Suppressor macrophage treated with lipopolysaccharide for 1 hour (primary cell): ENCODE measurements at places on chromosomes 4 and X.

DNA sequence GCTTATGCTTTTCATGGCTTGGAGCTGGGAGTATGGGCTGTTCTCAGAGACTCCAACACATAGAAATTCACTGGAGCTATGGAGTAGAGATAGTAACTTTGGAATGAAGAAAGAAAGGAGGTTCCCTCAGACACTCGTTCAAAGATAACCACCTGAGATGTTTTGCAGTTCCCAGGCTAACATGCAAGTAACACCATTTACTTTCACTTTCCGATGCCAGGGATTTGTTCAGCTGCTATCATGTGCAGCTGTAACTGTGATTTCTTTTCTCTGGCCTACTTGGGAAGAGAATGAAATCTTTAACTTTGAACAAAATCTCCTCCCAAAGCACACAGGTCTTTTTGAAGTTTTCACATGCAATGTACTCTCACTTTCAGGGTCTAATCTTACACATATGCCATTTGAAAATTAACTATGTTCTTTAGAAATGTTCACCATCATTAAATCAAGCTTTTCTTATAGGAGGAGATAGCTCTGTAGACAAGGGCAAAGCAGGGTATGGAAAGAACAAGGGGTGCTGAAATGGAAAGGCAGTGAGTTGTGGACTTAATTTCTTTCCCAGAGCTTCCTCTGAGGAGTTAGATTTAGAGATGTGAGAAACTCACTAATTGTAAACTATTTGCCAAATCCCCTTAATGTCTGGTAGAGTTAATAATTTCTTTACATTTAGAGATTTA is 514.3 kb downstream of the PDHA2 start:
- DNase-seq, result no peak

DNA sequence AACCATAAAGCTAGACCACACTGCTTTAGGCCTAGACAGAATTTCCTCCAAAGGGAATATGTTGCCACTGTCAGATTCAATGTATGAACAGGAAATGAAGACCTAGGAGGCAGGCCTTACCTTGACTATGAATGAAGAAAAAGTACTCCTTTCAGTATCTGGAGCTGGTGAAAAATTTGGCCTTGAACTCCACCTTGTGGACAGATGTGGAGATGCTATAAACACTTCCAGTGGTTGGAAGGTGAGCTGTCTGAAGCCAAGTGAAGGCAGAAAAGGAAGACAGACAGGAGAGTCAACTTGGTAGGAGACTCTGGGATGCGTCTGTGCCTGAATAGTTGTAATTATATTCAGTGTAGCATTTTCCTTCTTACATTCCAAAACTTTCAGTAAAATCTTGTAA is 17.2 kb downstream of the SPIN3 start:
- DNase-seq, result peak; percentile 24

DNA sequence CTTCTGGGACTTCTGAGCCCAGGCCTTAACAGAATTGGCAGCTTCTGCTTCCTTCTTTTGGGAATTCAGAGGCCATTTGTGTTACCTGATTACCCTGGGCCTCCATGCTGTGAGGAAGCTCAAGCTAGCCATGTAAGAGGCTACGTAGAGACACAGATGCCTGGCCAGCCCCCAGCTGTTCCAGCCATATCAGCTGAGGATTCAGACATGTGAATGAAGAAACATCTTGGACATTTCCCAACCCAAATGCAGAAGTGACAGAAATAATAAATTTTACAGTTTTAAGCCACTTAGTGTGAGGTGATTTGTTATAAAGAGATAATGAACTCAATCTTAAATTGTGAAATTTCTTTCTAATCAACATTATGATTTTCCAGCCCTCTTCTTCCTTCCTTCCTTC is 18.7 kb upstream of the ZNF827 start:
- DNase-seq, result peak; percentile 29

DNA sequence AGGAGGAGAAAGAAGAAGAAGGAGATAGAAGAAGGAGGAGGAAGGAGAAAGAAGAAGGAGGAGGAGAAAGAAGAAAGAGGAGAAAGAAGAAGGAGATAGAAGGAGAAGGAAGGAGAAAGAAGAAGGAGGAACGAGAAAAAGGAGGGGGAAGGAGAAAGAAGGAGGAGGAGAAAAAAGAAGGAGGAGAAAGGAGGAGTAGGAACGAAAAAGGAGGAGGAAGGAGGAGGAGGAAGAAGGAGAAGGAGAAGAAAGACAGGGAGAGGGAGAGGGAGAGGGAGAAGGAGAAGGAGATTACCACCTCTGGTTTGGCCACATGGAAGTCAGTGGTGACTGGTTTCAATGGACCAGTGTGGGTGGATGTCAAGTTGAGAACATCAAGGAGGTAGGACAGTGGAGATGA is 50.0 kb upstream of the VEGFD start:
- DNase-seq, result no peak

GRCh38 chrX:85930099-85930498 is 117.3 kb downstream of the CHM start:
- DNase-seq, result no peak

- DNase-seq, result no peak
Measured at GRCh38 chr4:185369731-185370130, 26.0 kb downstream of the LRP2BP start.

DNA sequence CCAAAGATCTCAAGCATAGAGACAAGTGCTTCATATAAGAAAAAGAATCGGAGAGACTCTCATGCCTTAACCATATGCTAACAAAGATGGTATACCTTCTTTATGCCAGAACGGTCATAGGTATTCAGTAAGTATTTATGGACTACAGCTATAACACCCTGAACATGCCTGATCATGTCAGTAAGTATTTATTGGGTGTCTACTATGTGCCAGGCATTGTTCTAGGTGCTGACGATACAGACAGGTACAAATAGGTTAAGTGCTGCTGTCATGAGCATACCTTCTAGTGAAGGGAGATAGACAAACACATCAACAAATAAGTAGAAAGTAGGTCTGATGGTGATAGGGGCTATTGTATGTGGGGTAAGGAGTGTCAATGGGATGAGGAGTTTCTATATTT is 9.5 kb upstream of the MID1 start:
- DNase-seq, result no peak

GRCh38 chr4:73948291-73948690 is 33.5 kb downstream of the PF4 start:
- peak; percentile 47 for DNase-seq

DNA sequence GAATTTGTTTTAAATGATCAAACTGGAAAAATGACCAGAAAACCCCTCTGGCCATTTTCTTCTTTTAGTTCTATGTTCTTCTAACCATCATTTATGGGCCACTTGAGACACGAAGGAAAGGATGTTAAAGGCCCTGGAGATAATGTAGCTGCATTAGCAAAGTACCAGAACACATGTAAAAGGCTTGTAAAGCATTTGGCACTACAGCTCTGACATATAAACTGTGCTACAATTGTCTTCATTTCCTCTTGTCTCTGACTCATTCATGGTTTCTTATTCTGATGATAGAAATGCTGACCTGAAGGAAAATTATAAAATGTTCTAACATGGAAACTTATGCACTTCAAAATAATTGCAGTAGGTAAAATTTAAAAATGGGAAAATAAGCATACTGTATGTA is 388.7 kb downstream of the FAT4 start:
- DNase-seq, result no peak

GRCh38 chr4:766559-767283 is 59.2 kb downstream of the CPLX1 start:
- DNase-seq, result no peak

DNA sequence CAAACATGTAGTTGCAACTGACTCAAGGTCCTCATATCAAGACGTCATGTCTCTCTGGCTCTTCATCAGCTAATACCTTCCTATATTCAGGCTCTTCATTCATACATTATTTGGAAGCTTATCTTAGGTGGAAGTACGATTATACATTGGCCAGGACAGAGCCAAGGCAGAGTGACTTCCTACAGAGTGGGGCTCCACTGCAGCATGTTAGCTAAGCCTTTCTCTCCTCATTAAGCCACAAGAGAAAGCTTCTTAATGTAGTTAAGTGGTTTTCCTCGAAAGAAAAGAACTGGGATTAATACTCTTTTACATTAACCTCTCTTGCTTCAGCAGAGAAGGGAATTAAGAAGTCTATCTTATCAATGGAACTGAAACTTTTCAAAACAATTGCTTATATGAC is 15.0 kb downstream of the C4orf33 start:
- no peak for DNase-seq

- DNase-seq, result no peak
Measured at GRCh38 chr4:8653326-8654000, 60.9 kb downstream of the CPZ start.

- no peak for DNase-seq
Measured at GRCh38 chr4:174742561-174742960, 86.5 kb downstream of the GLRA3 start.

DNA sequence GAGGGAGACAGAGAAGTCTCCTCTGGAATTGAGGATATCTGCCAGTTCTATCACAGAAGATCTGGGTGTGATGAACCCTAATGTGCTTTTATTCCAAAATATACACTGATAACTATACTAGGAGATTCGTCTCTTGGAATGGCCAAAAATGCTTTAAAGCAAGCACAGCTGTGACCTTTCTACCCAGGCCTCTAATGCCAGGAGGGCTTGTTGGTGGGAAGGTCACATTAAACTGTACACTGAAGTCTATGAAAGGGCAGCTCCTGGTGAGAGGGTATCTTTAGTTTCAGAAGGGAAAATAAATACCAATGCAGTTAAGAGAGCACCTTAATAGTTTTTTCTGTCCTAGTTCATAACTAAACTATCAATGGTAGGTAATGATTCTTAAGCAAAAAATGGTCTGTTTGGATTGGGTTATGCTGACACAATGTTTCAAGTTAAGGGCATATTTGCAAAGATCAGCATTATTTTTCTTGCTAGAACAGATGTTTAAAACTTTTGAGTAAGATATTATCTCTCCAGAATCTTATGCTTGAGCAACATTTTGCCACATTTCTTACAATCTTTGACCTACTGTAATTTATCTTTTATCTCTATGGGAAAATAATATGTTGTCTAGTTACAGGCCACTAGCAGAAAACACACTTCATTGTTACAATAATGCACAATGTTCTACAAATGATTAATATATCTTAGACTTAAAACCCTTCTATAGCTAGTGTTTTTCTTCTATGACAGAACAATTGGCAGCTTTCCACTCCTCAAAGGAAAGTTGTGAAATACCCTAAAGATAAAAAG is 59.6 kb downstream of the SEC24D start:
- DNase-seq, result no peak

DNA sequence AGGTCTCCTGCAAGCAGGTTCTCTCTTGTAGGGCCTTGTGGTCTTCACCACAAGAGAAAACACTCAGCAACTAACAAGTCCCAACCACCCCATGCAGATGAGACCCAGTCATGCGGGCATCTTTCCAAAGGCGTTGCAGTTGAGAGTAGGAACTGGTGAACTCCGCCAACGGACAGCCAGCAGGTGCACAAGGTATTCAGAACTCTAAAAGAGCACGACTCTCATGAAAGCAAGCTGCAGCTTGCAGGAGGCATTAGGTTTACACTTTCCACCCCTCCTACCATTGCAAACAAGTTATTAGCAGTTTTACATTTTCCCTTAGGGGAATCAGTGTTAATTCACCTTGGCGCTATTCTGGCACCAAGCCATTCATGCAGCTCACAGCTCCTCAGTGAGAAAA is 173.4 kb upstream of the KIT start:
- no peak for DNase-seq

DNA sequence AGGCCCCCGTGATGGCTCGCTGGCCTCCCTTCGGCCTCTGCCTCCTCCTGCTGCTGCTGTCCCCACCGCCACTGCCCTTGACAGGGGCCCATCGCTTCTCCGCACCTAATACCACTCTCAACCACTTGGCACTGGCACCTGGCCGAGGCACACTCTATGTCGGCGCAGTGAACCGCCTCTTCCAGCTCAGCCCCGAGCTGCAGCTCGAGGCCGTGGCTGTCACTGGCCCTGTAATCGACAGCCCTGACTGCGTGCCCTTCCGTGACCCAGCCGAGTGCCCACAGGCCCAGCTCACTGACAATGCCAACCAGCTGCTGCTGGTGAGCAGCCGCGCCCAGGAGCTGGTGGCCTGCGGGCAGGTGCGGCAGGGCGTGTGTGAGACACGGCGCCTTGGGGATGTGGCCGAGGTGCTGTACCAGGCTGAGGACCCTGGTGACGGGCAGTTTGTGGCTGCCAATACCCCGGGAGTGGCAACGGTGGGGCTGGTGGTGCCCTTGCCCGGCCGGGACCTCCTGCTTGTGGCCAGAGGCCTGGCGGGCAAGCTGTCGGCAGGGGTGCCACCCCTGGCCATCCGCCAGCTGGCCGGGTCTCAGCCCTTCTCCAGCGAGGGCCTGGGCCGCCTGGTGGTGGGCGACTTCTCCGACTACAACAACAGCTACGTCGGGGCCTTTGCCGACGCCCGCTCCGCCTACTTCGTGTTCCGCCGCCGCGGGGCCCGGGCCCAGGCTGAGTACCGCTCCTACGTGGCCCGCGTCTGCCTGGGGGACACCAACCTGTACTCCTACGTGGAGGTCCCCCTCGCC is 3.0 kb downstream of the PLXNB3 start:
- no peak for DNase-seq

DNA sequence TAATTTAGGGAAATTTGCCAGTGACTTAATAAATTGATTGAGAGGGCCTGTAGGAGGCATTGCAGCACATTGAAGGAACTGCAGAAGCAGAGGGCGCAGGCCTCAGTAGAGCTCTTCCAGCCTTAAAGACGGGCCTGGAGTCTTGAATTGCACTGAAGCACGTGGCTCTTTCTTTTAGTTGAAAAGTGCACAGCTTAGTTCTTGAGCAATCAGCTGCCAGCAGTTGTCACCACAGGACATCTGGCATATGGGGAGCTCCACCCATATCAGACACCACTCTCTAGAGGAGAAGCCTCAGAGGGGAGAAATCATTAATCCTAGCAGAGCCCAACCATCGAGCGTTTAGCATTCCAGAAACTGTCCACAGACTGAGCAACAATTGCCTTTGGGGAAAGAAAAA is 16.0 kb upstream of the FGF16 start:
- peak; percentile 30 for DNase-seq

GRCh38 chr4:13322681-13323101 is 161.4 kb downstream of the RAB28 start:
- no peak for DNase-seq

GRCh38 chr4:150130933-150131332 is 52.7 kb downstream of the DCLK2 start:
- no peak for DNase-seq

DNA sequence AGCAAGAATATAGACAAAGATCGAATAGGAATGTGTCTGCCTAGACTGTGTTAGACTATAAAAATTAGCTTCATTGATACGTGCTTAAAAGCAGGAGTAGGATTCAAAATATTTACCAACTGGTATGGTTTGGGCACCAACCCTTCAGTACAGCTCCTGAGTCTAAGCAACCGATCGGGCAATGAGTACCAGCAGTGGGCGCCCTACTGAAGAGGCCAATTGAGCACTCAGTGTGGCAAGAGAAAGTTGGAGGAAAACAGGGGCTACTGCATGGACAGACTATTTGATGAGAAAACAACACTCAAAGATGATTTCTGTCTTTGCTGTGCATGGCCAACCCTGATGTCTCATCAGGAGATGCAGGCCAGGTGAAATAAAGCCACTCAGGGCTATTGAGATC is 176.0 kb upstream of the NWD2 start:
- DNase-seq, result peak; percentile 14

GRCh38 chr4:41572516-41572915 is 34.6 kb downstream of the LIMCH1 start:
- DNase-seq, result peak; percentile 17

- peak; percentile 33 for DNase-seq
Measured at GRCh38 chrX:39242187-39242586, 440.9 kb downstream of the MID1IP1 start.
